ENCODE measurements at places on chromosomes 12 and 14.

- no peak for DNase-seq
Measured at GRCh38 chr12:132205271-132206045, 61.2 kb downstream of the NOC4L start.

DNA sequence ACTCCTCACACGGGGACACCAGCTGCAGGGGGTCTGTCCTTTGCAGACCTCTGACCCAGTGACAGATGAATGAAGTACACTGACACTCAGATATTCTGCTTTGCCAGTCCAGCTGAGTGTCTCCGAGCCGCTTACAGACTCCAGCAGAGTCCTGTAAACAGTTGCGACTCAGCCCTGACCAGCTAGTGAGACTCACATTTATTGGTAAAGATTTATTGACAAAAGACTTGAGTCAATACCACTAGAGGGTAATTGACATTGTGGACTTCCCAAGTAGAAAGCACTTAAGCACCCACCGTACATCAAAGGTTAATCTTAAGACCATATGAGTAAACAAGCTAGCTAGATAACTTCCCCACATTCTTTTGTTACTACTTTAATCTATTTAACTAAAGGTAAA is 9.8 kb upstream of the FKBP4 start:
- no peak for DNase-seq

- DNase-seq, result no peak
Measured at GRCh38 chr14:39681782-39682399, 249.7 kb upstream of the FBXO33 start.

DNA sequence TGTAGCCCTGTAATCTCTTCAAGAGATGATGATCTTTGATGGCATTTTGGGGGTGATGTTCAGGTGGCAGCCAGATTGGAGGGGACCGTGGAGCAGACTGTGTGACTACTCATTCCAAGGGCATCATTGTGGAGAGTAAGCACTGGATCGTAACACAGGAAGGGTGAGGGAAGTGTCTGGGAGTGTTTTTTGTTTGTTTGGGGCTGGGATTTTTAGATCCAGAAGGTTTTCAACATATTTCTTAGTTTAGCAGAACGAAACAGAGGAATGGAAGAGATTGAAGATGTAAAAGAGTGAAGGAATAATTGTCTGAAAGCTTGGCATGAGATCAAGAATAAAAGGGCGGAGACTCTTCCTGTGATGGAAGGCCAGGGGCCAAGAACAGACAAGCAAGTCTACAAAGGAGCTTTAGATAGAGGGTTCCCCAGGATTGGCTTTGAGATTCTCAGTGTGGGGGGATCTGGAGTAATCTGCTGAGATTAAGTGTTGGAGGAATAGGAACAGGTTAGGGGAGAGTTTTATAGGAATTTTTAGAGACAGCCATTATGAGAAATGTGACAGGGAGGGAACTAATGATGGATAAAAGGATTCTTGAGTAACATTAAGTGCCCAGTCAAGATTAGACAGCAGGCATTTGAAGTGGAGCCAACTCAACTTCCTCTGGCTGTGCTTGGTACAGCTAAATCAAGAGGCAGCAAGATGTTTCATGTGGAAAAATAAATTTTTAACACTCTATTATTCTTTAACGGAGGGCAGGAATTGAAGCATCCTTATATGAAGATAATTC is 79.7 kb upstream of the REP15 start:
- DNase-seq, result no peak

GRCh38 chr14:74703043-74703442 is 9.8 kb downstream of the AREL1 start:
- DNase-seq, result no peak

Measured in CD8-positive, alpha-beta memory T cell (primary cell).